ENCODE measurements at places on chromosomes 2 and 18. TPM values are rescaled to one million over a fixed set of nuclear protein-coding genes. Genes with fewer than 3 reads are reported as not detected.

GRCh38 chr2:9401646-9402371 lies 21.5 kb downstream of the ITGB1BP1 start:
- no peak for DNase-seq

DNA sequence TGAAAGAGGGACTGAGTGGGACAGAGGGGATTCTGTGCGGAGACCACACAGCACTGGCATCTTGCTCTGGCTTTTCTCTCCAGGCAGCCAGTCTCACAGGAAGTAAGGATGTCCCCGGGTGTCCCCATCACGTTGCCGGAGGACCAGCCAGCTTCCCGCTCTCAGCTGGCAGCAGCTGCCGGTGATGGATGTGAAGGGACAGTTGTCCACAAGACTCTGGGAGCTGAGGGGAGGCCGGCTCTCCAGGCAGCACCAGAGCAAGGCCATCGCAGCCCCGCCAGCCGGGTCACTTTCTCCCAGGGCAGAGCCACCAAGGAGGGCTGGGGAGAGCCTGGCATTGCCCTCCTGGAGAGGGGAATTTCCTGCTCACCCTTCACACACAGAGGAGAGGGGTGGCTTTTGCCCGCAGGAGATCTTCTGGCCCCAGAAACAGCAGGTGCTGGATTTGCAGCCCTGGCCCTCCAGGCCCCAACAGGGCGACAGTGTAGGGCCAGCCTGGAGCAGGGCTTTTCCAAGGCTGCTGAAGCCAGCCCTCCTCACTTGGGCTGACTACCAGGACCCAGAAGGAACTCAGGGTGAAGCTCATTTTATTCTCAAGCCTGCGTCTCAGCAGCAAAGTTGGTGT lies 24.0 kb upstream of the B3GNT7 start:
- DNase-seq, result no peak

ATP6V1C2 gene
- total RNA-seq, result under 0.01 TPM

EN1 gene
- total RNA-seq, result 0.33 TPM

LHCGR gene
- total RNA-seq, result not detected

Data from mammary epithelial cell (primary cell).